ENCODE measurements at places on chromosomes 6 and 20. TPM values are rescaled to one million over a fixed set of nuclear protein-coding genes. Genes with fewer than 3 reads are reported as not detected.

DNA sequence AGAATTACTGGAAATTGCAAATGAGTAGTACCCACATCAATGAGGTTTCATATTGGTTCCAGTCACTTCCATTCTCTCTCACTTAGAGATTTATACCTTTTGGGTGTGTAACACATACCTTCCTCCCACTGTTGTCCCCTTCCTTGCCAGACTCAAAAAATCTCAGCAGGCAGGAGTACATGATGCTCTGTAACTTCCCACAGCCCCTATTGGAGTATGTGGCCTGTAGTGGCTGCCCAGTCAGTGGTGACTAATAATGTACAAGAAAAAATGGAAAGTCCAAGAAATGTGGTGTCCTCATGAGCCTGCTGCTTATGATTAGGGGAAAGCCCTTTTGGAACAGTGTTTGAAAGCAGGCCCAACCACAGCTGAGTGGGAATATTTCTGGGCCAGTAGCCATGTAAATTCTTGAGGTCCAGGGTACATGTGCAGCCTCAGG is 312.0 kb downstream of the ZFAND3 start:
- no peak for DNase-seq

GRCh38 chr6:11206576-11206975 is 25.9 kb downstream of the NEDD9 start:
- no peak for DNase-seq

The LTB gene
- polyA plus RNA-seq, result 2.5 TPM

The CRISP1 gene
- polyA plus RNA-seq, result not detected

DNA sequence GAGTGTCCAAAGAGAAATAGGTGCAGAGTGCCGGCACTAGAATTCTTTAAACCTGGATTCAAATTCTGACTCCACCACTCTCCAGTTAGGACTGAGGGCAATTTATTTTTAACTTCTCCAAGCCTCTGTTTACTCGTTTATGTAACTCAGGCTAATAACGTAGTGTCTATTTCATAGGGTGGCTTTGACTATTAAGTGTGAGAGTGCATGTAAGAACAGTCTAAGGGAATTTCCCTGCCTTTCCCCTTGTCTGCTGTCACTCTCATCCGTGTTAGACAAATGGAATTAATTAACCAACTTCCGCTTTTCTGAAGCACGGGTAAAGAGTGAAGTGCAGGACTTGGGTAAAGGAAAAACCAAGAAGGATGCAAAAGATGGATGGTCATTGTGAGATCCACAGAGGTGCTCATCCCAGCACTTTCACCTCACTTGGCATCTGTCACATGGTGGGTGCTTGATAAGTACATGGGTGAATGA is 4.1 kb upstream of the ZKSCAN8 start:
- DNase-seq, result no peak

DNA sequence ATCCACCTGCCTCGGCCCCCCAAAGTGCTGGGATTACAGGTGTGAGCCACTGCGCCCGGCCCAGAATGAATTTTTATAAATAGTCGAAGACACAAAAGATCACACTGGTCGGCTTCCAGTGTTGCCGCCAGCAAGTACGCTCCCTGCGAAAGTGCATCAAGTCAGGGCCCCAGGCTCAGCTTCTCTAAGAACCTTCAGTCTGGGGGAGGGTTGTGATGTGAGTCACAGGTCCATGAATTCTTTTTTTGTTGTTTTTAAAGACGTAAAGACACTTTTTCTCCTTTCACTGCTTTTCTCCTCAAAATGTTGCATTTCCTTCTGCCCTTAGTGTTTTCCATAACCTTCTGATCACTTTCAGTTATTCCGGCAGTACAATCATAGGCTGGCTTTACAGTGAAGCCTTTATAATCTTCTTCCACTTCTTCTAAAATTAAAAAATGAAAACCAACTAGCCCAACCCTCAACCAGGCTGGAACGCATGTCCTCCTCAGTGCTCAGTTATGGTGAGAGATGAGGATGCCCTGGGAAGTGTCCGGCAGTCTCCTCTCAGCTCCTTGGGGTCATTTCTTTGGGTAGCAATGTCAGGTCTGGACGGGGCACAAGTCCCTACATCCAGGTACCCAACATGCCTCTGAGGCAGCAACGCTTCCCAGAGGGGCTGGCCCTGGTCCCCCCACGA is 66.6 kb downstream of the CSE1L start:
- DNase-seq, result no peak

GRCh38 chr6:136524339-136524935 is 25.8 kb downstream of the MAP7 start:
- DNase-seq, result no peak

- no peak for DNase-seq
Observed at GRCh38 chr20:1904135-1904534, 8.9 kb downstream of the SIRPA start.

- peak; percentile 86 for DNase-seq
Observed at GRCh38 chr20:62352402-62353288, 14.5 kb downstream of the LAMA5 start.

The C20orf202 gene
- 0.26 TPM for polyA plus RNA-seq

The BTN1A1 gene
- polyA plus RNA-seq, result not detected

DNA sequence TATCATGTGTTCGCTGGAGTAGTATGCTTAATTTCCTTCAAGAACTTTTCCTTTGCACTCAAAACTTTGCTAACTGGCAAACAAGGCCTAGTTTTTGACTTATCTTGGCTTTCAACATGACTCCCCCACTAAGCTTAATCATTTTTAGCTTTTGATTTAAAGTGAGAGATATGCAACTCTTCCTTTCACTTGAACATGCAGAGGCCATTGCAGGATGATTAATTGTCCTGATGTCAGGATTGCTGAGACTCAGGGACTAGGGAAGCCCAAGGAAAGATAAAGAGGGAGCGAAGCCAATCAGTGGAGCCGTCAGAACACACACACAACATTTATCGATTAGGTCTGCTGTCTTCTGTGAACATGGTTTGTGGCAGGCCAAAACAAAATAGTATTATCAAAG is 491.4 kb downstream of the CBLN4 start:
- no peak for DNase-seq

DNA sequence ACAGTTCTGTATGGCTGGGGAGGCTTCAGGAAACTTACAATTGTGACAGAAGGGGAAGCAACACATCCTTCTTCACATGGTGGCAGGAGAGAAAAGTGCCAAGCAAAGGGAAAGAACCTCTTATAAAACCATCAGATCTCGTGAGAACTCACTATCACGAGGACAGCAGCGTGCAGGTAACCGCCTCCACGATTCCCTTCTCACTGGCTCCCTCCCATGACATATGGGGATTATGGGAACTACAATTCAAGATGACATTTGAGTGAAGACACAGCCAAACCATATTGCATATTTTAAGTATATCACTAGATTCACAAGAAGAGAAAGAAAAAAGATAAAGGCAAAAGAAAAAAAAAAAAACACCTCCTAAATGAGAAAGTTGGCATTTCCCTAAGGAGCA is 431.9 kb upstream of the RGS17 start:
- DNase-seq, result no peak

- no peak for DNase-seq
Observed at GRCh38 chr6:57324538-57324937, 7.1 kb downstream of the PRIM2 start.

DNA sequence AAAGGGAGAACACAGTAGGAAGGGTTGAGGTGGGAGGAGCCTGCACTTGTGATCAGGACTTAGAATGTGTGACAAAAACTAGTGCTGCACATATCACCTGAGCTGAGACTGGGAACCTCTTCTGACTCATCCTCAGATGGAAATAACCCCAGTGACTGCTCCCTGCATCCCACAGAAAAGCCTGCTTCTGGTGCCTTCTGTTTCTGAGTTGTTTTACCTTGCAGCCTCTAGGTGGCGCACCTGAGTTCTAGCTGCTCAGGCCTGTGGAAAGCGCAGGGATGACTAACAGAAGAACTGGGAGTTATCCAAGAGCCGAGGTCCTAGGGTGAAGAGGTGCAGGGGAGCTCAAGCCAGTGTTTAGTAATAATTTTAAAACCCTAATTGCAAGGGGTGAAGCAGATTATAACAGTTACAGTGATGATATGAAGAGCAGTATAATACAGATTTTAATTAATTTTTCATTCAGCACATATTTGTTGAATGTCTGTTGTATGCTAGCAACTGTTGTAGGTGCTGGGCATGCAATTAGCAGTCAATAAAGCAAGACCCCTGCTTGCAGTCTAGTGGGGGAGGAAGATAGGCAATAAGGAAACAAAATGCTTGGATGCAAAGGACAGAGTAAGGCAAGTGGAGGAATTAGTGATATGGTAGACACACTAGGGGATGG is 302.5 kb downstream of the DHX35 start:
- DNase-seq, result peak; percentile 66

The SNAP91 gene
- 0.25 TPM for polyA plus RNA-seq

GRCh38 chr6:28776269-28777146 is 147.3 kb downstream of the TRIM27 start:
- DNase-seq, result no peak

- DNase-seq, result no peak
Observed at GRCh38 chr6:49401063-49401462, 62.0 kb downstream of the MMUT start.

DNA sequence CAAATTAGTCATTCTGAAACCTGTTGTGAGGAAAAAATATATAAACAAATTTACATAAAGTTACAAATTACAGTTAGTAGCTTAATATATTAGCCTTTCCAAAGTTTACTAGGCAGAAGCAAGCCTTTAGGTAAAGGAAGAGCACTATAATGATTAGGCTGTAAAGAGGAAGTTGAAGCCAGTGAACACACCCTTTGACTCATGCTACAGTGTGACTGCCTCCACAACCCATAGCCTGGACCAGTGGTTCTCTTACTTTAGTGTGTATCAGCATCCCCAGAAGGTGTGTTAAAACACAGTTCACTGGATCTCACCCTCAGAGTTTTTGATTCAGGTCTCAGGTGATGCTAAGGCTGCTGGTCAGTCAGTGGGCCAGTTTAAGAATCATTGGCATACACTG is 91.4 kb upstream of the DEFB112 start:
- no peak for DNase-seq

The GNMT gene
- polyA plus RNA-seq, result 1.2 TPM

Measured in aorta (tissue), 5 donors.